ENCODE measurements at places on chromosomes 2 and 18.

GRCh38 chr2:3200420-3200939 is 177.1 kb downstream of the EIPR1 start:
- no peak for DNase-seq

- DNase-seq: no peak
Measured at GRCh38 chr2:176421297-176422050, 152.2 kb downstream of the MTX2 start.

GRCh38 chr18:22045221-22045918 is 124.0 kb upstream of the GATA6 start:
- no peak for DNase-seq

DNA sequence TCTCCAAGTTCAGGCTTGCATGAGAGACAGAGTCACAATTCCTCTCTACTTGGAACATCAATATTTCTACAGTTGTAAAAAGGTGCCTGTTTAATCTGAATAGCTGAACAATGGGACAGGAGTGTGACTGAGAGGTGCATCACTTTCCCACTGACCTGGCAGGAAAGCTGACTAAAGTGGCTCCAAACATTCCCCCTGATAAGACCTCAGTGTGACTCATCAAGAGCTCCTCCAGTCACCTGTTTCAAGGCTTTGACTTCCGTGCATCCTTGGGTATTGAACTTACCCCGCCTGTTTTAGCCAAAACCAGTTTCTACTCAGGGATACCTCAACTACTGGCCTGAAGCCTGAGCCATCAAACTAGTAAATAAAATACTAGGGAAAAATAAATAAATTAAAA is 453.9 kb upstream of the DDX18 start:
- DNase-seq: no peak

DNA sequence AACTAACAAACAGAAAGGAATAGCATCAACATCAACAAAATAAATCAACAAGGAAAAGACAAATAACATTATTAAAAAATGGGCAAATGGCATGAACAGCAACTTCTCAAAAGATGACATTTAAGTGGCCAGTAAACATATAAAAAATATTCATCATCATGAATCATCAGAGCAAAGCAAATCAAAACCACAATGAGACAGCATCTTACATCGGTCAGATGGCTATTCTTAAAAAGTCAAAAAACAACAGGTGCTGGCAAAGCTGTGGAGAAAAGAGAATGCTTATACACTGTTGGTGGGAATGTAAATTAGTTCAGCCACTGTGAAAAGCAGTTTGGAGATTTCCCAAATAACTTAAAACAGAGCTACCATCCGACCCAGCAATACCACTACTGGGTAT is 327.1 kb downstream of the CMPK2 start:
- DNase-seq: no peak

- no peak for DNase-seq
Measured at GRCh38 chr2:5315512-5315911, 376.7 kb upstream of the SOX11 start.

- DNase-seq: no peak
Measured at GRCh38 chr2:121617042-121617599, 32.1 kb downstream of the CLASP1 start.

DNA sequence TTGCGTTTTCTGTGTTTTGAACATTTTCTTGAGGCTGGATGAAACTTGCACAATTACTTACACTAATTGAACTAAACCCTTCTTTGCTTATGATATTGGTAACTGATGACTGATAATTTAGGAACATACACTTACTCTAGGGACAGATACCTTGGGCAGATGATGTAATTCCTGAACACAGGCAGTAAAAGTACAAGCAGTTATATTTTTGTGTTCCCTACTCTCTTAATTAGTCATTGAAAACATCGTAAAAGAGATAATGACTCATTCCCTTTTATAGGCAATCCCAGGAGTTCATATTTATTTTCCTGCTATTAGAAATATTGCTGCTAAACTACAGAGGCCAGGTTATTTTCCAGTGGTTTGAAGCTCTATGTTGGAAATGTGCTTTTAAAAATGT is 46.4 kb downstream of the CCDC85A start:
- DNase-seq: no peak

DNA sequence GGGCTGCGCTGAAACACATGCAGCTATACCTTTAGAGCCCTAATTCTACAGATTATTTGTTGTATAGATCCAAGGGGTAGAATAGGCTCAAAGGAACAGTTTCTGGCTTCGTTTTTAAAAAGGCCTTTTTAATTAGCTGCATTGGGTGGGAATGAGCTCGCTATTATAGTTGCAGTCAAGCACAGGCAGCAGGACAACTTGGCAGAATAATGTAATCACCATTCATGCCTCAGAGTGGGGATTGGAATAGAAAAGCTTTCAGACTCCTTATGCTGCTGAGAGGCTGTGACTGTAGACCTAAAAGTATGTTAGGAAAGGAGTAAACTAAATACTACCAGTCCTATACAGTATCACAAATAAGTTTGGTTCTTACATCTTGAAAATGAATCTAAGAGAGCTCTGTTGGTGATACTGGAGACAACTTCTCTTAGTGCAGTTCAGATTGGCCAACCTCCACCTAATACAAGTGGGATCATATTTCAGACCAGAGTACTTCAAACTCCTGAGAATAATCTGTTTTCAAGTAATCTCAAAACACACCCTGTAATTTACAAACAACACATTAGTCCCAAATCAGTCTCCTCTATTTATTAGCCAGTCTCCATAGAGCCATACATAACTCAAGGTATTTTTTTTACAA is 121.4 kb downstream of the ANTXR1 start:
- DNase-seq: no peak

GRCh38 chr2:236689393-236689700 is 119.7 kb downstream of the ACKR3 start:
- DNase-seq: no peak

DNA sequence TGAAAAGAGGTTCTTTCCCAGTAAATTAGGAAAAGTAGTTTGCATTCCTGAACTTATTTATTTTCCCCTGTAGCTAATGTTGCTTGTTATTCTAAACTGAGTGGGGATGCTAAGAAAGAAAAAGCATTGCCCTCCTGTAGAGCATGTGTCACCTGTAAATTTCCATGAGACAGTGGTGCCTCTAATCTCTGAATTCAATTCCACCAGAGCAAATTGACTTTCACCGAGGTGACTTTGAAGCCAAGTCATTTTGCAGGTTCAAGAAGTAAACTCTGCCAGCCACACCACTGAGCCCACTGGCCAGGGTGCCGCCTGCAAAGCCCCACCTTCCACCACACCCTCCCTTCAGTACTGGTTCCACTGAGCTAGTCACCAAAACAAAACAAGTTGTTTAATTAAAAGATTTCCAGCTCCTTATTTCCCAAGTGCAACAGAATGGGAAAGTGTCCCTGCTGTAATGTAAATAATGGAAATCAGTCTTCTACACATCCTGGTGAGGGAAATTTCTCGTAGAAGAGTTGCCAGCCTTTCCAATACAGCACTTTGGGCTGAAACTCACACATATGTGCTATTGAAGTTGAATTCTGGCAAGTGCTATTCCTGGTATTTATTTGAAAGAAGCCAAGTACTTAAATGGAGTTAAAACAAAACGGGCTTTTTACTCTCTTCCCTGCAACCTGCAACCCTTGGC is 254.8 kb downstream of the RNF152 start:
- DNase-seq: no peak

DNA sequence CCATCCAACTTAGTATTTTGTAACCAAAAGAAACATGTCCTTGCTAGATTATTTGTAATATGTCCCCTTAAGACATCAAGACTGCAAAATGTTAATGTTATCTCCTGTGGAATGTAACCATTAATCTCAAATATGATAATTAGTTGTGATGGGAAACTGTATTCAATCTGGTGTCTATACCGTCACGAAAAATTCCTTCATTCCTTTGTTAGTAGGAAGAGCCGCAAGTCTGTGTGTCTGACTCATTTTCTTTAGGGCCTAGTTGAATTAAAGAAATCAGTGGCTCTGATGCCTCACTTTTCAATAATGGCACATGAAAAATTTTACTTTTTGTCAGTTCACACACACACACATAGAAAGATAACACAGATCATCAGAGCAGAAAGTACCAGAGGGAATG is 127.1 kb upstream of the CHAC2 start:
- DNase-seq: no peak

- no peak for DNase-seq
Measured at GRCh38 chr18:76720683-76721082, 101.7 kb upstream of the ZNF236 start.

GRCh38 chr2:88613921-88614320 is 13.3 kb downstream of the EIF2AK3 start:
- DNase-seq: no peak

DNA sequence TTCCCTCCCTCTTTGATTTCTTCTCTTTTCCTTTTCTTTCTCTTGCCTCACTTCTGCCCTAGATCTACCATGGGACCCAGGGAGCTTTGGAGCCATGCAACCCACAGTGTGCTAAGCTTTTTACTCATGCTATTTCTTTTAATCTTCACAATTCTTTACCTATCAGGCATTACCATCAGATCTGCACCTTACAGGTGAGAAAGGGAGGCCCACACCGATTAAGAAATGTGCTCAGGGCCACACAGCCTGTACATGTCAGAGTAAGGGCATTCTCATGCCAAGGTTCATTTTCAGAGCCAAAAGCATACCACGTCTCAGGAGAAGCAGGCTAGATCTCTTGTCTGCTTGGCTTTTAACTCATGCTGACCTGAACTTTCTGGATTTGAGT is 161.9 kb downstream of the RPIA start:
- DNase-seq: no peak

GRCh38 chr2:59249441-59250306 is 1008.5 kb upstream of the FANCL start:
- no peak for DNase-seq

- no peak for DNase-seq
Measured at GRCh38 chr18:28036488-28036887, 140.4 kb downstream of the CDH2 start.

GRCh38 chr2:31078011-31078410 is 60.2 kb downstream of the GALNT14 start:
- DNase-seq: no peak

- no peak for DNase-seq
Measured at GRCh38 chr2:203948733-203949132, 12.2 kb downstream of the ICOS start.

GRCh38 chr2:183935005-183935404 is 663.3 kb upstream of the ZNF804A start:
- DNase-seq: no peak

DNA sequence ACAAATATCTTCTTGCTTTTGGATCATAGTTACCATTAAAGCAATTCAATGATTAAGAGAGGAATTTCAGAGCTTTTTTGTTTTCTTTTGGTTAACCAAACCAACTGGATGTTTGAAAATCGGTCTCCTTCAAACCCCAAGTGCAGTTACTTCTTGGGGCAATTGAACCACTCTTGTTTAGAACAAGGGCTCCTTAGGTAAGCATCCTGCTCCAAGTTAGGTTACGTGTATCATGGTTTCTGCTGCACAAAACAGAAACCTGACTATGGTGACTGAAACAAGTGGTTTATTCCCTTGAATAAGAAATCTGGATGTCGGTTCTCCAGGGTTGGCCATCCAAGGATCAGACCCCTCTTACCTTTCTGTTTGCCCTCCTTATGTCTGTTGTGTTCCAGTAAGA is 16.1 kb upstream of the LGALSL start:
- no peak for DNase-seq

DNA sequence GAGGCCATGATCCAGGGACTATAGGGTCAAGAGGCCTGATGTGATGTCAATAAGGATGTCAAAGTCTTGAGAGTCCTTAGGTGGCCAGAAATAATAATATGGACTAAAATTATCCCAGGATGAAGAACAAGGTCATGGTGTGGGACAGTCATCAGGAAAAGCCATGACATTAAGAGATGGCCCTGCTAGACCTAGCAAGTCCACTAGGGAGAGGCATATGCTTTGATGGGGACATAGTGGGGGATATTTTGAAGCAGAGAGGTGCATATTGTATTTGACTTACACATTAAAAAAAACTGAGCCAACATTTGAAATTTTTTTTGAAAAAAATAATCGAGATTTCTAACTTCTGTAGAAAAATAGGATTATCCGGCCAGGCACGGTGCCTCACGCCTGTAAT is 53.3 kb upstream of the CXCR4 start:
- no peak for DNase-seq

DNA sequence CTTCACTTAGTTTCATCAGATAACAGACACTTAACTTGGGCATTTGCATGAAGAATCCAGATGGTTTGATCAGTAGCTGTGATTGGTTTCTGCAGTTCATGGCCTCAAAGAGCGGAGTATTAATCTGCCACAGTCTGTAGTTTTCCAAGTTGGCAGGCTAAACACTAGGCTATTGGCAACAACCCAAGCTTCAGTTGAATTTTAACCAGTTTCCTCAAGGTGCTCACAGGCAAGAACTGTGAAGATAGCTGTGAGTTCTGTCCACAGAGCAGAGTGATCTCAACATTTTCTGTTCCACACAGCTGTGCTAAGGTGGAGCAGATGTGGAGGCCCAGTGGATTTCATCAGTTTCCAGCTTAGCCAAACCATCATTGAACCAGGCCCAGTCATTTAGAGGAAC is 469.5 kb upstream of the LINC00305 start:
- DNase-seq: no peak

- no peak for DNase-seq
Measured at GRCh38 chr2:44616667-44617155, 255.0 kb downstream of the CAMKMT start.

GRCh38 chr2:152606941-152607340 is 110.3 kb downstream of the PRPF40A start:
- no peak for DNase-seq

GRCh38 chr2:119826370-119826961 is 66.7 kb downstream of the PTPN4 start:
- no peak for DNase-seq

DNA sequence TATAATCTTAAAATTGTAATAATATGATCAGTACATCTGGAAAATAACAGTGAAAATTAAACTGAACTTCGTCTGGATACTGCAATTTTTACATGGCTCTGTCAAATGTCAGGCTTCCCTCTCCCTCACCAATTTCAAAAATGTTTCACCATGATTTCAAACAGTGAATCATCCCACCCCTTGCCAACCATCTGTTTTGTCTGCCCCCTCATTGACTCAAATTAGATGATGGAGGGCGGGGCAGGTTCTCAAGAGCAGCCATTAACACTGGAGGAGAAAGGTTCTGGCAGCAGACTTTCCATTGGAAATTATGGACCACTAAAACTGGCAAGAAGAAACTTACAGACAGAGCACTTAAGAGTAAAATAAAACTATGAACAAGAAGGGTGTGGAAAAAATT is 1195.7 kb upstream of the ZEB2 start:
- no peak for DNase-seq

DNA sequence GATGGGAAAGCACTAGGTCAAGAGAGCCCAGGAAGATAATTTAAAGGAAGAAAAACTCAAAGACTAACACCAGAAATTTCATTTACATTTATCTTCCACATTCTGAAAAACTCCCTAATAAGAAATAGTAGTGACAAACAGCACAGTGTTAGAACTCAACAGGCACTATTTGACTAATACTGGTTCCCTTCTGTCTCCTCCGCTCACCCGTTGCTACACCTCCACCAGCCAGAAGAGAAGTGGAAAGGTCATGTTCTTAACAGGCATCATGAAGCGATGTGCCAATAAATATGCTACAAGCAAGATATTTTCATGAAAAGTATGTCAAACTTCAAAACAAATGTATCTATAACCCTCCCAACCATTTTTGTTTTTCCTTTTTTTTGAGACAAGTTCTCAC is 5.7 kb downstream of the ROCK1 start:
- no peak for DNase-seq

- no peak for DNase-seq
Measured at GRCh38 chr2:36477746-36478145, 120.2 kb downstream of the FEZ2 start.

GRCh38 chr2:52518678-52519077 is 1248.9 kb upstream of the CHAC2 start:
- no peak for DNase-seq
